ENCODE measurements at places on chromosomes 4 and X.
A peak's percentile ranks its signal among the peaks of the same experiment; 100 is the strongest.

DNA sequence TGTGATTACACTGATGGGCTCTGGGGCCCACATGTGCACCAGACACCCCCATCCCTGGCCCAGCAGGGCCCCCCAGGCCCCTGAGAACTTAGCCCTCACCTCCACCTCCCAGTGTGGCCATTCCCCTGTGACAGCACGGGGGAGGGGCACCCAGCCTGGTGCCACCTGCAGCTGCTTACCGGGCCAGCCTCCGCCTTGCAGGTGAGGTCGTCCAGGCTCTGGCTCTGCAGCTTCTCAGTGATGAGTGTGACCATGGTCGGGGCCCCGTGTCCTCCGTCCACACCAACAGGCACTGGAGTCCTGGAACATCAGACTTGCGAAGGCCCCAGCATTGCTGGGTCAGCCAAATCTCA lies 15.6 kb downstream of the FAM53A start:
- DNase-seq: no peak

DNA sequence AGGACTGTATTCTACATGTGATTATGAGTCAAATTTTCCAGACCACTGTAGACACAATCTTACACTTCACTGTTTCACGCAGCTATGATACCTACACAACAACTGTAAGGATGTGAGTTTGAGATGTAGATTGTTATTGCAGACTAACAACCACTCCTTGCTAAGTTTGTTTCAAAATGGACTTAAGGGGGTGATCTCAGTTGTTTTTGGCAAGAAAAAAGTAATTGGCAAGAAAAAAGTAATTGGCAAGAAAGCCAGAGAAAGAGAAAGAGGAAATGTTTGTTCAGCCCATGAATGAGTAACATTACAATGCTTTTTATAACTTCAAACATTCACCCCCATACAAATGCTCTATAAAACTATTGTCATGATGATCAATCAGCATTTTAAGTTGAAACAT lies 466.4 kb downstream of the DMD start:
- DNase-seq: no peak

GRCh38 chrX:28946846-28947245 lies 359.6 kb downstream of the IL1RAPL1 start:
- no peak for DNase-seq

- no peak for DNase-seq
Measured at GRCh38 chrX:23841847-23842522, 59.0 kb downstream of the SAT1 start.

DNA sequence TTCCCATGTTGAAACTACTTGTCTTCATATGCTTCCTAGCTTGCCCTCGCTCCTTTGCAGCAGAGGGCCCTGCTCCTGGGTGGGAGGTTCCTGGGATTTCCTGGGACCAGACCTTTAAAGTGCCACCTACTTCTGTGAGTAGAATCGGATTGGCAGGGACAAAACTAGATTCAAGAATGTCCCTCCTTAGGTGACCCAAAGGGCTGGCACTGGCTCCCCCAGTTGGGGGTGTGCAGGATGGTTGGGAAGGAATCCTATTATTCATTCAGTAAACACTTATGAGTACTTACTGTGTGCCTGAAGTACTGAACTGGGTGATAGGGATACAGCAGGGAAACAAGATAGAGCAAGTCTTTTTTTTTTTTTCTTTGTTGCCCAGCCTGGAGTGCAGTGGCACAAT lies 2.6 kb upstream of the KANTR start:
- no peak for DNase-seq

- no peak for DNase-seq
Measured at GRCh38 chrX:14777525-14777924, 95.3 kb downstream of the FANCB start.

DNA sequence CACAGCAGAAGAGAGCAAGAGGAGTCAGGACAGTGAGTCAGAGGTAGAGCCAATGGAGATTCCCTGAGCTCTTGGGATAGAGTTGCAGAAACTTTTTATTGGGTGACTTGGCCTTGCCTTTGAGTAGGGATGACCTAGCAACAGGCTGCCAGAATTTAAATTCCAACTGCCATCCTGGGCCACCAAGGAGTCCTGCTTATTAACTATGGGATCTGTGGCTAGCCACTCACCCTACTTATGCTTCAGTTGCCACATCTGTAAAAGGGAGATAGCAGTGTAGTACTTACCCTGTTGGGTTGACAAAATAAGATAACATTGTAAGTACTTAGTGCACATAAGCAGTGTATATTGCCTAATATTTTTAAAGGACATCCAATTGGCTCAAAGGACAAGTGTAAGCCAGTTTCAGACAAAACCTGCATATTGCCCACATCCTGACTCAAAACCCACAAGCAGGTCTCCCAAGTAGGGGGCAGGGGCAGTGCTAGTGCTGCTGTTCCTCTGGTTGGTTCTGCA lies 43.5 kb upstream of the TMEM164 start:
- no peak for DNase-seq

DNA sequence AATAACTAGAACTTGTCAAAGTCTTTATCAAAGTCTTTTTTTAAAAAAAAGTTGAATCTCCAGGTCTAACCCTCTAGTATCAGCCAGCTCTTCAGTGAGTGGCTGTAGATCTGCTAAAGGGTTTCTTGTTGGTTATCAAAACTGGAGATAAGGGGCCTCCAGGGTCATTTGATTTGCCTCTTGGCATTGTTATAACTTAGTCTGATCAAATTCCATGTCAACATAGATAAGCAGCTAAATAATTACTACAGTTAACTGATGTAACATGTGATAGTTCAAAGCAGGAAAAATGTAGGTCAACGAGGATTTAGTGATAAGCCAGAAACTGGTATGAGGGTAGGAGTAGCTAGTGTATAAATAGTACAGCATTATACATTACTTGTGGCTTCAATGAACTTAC lies 465.1 kb downstream of the PDHA2 start:
- no peak for DNase-seq

- no peak for DNase-seq
Measured at GRCh38 chr4:118905566-118905965, 16.9 kb downstream of the SYNPO2 start.

DNA sequence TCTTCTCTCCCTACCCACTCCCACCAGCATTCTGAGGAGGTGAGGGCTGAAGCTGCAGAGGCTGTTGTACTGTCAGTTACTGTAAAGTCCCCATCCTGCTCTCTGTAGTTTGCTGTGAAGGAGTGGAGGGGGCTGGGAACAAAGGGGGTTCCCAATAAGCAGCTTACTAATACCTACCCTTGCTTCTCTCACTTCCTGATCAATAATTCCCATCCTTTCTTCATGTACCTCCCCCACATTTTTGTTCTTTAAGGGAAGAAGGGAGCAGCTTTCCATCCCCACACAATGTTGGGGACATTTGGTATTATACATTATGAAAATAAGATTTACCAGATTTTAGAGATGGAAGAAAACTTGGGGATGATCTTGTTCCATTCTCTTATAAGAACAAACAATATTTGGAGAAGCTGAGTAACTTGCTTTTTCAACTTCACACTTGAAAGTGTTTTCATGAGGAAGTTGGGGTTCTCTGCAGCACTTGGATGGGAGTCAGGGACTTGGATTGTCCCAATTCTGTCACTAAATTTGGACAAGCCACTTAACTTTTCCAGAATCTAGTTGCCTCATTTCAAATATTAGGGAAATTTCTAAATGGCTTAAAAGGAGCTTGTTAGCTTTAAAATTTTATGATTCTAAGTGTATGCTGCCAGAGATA lies 5.4 kb downstream of the TBC1D1 start:
- no peak for DNase-seq

DNA sequence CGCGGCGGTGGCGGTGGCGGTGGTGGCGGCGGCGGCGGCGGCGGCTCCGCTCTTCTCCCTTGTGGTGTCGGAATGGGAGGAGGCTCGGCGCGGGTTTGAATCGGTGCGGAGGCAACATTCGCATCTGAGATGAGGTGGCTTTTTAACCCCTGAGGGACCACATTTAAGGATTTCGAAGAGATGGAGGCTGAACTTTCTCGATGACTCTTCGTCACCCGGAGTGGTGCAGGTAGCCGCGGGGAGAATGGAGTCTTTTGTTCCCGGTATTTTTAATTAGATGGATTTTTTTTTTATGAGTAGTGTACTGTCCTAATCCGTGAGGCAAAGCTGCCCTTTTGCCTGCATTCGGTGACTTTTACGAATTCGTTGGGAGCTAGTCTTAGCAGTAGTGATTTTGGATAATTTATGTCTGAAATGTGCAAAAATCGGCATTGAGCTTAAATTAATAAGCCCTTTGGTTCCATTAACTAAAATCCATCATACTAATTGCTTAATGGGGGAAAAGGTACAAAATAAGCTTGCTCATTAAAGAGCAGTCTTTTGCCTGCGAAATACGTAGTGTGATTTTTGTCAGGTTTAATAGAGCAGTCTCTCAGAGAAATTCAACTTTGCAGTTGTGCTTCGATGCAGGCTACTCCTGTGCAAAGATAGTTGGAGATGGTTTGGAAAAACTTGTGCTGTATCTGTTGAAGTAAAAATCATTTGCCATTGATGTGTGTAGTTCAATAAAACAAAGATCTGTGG lies 206.2 kb downstream of the TENM3 start:
- no peak for DNase-seq

- DNase-seq: no peak
Measured at GRCh38 chr4:120218981-120219380, 152.3 kb upstream of the MAD2L1 start.

DNA sequence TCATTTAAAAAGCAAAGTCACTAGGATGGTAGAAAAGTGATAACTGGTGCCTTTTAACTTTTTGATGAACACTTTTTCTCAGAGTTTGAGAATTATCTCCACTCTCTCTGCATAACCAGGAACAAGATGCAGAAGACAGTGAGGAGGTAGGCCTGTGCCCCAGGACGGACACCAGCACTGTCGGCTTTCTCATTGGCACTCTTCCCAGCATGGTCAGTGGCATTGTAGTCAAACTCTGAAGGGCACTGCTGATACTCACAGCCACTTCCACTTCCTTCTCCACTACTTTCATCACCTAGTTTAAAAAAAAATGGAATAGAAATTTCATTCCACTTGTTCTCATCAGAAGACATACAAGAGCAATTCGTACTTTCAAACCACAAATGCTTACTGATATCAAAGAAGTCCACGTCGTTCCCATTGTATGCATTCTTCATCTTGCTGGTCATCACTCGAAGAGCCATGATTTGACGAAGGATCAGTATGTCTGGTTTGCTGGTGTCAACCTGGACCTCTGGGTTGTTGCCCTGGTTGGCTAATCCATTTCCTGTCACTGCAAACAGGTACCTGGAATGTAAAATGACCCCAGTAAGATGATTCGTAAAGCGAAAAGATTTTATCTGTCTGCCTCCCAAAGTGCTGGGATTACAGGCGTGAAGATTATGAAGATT lies 84.8 kb upstream of the TFDP3 start:
- no peak for DNase-seq

DNA sequence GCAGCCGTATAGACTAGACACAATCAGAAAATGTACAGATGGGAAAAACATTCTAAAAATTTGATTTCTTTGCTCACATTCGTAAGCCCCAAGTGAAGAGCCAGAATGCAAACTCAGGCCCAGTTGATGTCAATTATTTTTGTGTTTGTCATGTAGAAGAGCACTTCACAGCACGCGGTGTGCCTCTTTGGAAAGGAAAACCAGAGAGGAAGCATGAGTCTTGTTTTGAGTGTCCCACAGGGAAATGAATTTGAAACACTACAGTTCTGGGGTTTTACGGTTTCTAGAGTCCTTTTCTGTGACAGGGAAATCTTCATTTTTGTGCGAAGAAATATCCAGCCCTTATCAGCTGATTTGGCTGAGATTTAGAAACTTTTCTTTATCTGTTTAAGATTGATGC lies 554.6 kb upstream of the BOD1L1 start:
- no peak for DNase-seq

DNA sequence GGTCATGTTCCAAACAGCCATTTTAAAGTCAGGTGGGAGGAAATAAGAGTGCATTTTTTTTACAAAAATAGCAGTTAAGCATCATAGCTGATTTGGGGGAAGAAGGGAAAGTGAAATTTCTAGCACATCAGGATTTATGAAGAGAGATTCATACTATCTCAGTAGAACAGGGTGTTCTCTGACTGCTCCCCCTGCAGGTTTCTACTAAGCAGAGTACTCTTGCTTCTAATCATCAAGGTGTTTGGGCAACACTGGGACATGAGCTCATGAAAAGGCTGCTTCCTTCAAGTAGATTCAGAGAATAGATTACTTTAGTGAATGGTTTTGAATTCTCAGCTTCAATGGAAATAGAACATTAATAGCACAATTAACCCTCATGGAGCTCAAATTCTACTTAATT lies 591.4 kb upstream of the PCDH10 start:
- DNase-seq: no peak

- no peak for DNase-seq
Measured at GRCh38 chr4:4860600-4861389, 1.3 kb downstream of the MSX1 start.

DNA sequence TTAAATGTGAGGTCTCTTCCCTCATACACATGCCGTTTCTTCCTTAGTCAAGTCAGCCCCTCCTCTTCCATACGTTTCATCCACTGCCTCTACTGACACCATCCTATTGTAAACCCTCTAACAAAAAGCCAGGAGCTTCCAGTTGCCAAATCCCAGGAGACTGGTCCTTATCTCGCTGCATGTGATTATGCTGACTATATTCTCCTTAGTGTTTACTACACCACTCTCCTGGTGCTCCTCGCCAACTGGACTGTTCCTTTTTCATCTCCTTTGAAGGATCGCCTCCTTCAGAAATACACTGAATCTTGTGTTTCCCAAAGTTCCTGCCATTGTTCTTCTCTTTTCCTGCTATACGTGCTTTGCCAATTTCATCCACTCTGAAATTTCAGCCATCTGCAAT lies 27.7 kb downstream of the MAML3 start:
- no peak for DNase-seq

GRCh38 chrX:17689971-17690409 lies 47.3 kb upstream of the SCML1 start:
- DNase-seq: peak; percentile 46

DNA sequence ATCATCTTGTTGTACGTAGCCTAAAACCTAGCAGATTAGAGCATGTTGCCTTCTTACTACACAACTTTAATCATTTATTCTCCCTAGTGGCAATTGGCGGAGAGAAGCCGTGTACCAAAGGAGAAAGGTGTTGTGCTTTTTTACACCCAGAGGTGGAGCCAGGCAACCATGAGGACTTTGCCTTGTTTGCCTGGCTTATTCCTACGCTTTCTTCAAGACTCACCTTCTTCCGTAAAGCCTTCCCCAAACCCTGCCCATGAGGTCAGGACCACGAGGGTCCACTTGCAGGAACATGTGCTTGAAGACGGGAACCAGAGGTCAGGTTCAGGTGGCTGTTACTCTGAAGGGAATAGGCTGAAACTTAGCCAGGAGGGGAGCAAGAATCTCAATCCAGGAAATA lies 290.5 kb downstream of the RAB28 start:
- no peak for DNase-seq

GRCh38 chr4:168868044-168868781 lies 141.8 kb downstream of the CBR4 start:
- no peak for DNase-seq

Data from right forelimb (tissue), 1 donor.